ENCODE measurements at places on chromosomes 3 and 15. TPM values are rescaled to one million over a fixed set of nuclear protein-coding genes. Genes with fewer than 3 reads are reported as not detected.

- peaks cover 2% of the 10 kb centered on the region for H3K4me1 ChIP-seq
- H3K27ac ChIP-seq: no peak overlapping the region
- no peak for DNase-seq
- no peak overlapping the region for H3K4me3 ChIP-seq
- H3K27me3 ChIP-seq: peaks cover 26% of the 10 kb centered on the region
These were observed 65.1 kb downstream of the MEGF11 start for GRCh38 chr15:66188464-66188863.

DNA sequence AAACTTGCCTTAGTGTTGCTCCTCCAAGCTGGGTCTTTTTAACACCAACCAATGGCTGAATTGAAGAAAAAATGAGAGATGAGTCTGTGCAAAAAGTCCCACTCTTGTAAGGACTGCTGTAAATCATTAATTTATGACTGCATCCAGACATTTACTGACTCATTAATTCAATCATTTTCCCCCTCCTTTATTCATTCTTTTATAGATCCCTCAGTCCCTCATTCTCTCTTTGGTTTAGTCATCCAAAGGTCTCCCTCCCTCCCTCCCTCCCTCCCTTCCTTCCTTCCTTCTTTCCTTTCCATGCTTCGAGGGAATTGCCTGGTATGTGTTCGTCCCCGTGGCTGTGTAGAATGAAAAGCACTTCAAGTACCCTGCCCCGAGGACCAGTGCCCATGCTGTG lies 35.3 kb upstream of the MRPS22 start:
- no peaks in the 10 kb centered on the region for H3K4me1 ChIP-seq
- H3K36me3 ChIP-seq: no peaks in the 10 kb centered on the region
- H3K27me3 ChIP-seq: no peaks in the 10 kb centered on the region
- no peak for DNase-seq
- H3K27ac ChIP-seq: no peak overlapping the region
- no peak overlapping the region for H3K4me3 ChIP-seq

DNA sequence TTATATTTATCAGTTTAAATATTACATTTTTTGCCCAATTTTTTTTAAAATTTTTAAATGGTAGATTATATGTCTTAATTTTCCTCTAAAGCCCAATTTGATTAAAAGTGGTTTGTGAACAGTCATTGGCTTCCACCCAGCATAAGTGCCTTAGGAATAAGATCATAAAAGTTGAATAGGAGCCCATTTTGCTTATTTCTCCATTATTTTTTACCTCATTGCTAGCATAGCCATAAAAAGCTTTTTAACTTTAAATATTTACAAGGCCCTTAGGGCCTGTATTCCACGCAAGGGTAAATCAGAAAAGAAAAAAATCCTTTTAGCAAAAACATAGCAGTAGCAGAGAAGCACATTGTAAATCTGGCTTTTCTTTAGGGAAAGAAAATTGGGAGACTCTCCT lies 9.0 kb downstream of the TTC14 start:
- no peaks in the 10 kb centered on the region for H3K4me1 ChIP-seq
- no peak overlapping the region for H3K4me3 ChIP-seq
- H3K36me3 ChIP-seq: peaks cover 22% of the 10 kb centered on the region
- DNase-seq: no peak

DNA sequence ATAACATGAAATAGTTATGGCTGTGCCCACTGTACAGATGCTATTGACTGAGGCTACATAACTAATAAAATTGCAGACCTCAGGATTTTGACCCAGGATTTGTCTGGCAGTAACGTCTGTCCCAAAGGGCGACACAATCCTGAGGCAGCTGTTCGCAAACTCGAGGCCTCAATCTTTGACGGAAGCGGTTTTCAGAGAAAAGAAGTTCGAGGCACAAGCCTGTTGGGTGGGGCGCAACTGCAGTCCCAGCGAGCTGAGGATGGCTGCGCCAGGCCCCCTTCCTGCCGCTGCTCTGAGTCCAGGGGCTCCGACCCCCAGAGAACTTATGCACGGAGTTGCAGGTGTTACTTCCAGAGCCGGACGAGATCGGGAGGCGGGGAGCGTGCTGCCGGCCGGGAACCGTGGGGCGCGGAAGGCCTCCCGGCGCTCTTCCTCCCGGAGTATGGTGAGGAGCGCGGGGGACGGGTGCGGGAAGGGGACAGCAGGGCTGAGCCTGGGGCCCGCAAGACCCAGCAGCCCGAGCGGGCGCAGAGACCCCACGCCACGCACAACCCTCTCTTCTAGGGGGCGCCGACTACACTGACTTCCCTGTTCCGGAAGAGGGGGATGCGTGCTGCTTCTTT lies at the start of gene PARP15:
PARP15 (plus strand) TSS at position 242 of the 623 bp plus-strand sequence; CDS start at position 260, 18 bp downstream.
- H3K4me1 ChIP-seq: peaks cover 15% of the 10 kb centered on the region
- H3K36me3 ChIP-seq: peaks cover 14% of the 10 kb centered on the region
- H3K27ac ChIP-seq: peak within 1 kb of the TSS; percentile 75
- H3K27me3 ChIP-seq: no peaks in the 10 kb centered on the region
- DNase-seq: peak; percentile 47

DNA sequence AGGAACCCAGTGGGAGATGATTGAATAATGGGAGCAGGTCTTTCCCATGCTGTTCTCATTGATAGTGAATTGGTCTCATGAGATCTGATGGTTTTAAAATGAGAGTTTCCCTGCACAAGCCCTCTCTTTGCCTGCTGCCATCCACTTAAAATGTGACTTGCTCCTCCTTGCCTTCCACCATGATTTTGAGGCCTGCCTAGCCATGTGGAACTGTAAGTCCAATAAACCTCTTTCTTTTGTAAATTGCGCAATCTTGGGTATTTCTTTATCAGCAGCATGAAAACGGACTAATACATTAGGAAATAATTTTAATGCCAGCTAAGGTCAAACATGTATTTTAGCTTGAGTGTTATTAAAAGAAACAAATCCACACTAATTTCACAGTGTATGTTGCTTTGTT lies 517.6 kb upstream of the ALCAM start:
- no peaks in the 10 kb centered on the region for H3K36me3 ChIP-seq
- H3K27me3 ChIP-seq: no peaks in the 10 kb centered on the region
- no peak overlapping the region for H3K4me3 ChIP-seq
- no peak for DNase-seq

Gene CPB1
- total RNA-seq: 0.28 TPM

Gene MKRN3
- total RNA-seq: 2.3 TPM

Gene POC1A
- total RNA-seq: 12.3 TPM
